ENCODE measurements at places on chromosomes 7 and 10.

- no peak for DNase-seq
Measured at GRCh38 chr10:91154842-91155241, 65.6 kb upstream of the PCGF5 start.

DNA sequence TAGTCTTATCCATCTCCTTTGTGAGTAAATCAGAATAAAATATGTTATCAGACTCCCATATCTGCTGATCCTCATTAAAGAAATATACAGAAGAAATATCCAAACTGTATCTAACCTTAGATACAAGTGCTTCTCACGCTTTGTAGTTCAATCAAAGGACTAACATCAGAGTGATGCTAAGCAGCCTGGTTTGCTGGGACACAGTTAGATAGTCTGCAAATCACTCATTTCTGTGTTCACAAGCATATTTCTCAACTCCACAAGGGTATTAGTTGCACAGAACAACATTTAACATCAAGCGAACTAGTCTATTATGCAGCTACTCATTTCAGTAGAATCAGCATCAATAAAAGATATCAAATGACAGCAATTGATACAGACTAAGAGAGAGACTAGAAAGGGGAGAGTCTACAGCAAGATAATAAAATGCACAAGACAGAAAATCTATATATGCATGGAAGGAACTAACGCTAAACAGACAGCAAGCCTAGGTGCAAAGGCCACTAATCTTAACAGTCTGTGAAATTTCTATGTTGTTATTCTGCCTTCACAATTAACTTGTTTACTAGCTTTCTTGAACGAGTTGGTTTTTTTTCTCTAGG lies 30.0 kb downstream of the DNAJC12 start:
- DNase-seq, result no peak

DNA sequence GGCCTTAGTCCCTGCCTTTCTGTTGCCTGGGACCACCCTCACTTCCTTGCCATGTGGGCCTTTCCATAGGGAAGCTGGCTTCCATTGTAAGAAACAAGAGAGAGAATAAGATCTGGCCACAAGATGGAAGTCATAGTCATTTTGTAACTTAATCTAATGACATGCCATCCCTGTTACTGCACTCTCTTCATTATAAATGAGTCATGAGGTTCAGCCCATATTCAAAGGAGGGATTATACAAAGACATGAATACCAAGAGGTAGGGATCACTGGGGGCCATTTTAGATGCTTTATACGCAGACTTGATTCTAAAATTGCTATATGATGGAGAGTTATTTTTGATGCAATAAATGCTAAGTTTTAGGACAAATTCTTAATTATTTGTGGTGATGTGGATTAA lies 75.2 kb upstream of the CELF2 start:
- DNase-seq, result no peak

DNA sequence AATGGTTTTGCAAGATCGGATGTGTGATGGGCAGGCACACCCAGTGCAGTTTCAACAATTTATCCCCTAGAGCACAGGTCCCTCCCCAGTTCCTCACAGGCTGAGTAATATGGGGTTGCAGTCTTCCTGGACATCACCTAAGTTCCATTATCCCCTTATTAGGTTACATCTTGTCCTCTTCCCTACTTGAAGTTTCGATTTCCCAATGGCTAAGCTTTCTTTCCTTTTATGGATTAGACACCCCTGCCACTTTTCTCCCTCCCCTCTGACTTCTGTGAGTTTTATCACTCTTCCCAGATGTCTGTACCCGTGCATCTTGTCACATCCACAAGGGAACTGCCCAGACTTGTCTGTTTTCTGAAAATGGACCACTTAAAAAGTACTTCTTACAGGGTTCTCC lies 2.4 kb upstream of the NIPSNAP2 start:
- no peak for DNase-seq

DNA sequence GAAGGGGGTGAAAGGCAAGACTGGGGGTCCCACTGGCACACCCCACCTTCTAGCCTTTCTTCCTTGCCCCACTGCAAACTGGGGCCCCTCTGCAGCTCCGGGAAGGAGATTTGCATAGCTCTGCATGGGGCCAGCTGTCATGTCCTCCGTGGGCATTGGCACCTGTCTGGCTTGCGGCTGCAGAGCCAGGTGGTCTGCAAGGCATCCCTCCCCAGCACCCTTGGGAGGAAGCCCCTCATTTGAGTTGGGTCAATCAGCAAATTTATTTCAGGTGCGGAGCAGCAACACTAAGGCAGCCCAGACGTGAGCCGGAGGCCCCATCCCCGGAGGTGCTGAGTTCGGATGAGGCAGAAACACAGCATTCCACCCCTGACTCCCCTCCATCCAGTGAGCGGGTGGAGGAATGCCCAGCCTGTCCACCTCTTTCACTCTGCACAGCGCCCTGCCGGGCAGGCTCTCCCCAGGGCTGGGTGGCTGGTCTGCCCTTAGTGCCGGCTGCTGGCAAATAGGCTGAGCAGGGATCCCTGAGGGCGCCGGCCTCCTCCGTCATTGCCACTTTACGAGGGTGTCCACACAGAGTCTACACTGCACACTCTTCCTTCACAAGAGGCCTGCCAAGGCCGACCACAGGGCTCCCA lies 143.2 kb downstream of the TCERG1L start:
- no peak for DNase-seq

- DNase-seq, result peak; percentile 33
Measured at GRCh38 chr10:72924351-72924750, 30.3 kb downstream of the PLA2G12B start.

DNA sequence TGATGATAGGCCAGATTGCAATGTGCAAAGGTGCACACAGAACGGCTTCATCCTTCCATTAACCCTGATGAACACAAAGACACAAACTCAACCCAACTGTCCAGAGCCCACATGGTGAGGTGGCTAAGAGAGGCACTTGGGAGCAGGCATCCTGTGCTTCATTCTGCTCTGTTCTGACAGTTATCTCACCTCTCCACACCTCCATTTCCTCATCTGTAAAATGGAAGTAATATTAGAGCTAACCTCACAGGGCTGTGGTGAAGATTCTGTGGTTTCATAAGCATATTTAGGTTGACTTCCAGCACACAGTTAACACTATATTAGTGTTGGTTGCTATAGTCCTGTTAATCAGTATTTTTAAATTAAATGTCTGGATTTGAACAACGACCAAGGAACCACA lies 126.3 kb downstream of the TAX1BP1 start:
- DNase-seq, result no peak

GRCh38 chr10:43260117-43260761 lies 6.6 kb downstream of the RASGEF1A start:
- DNase-seq, result no peak

GRCh38 chr7:139741789-139742344 lies 35.9 kb downstream of the HIPK2 start:
- no peak for DNase-seq

- DNase-seq, result no peak
Measured at GRCh38 chr10:89639326-89639725, 5.7 kb downstream of the PANK1 start.

DNA sequence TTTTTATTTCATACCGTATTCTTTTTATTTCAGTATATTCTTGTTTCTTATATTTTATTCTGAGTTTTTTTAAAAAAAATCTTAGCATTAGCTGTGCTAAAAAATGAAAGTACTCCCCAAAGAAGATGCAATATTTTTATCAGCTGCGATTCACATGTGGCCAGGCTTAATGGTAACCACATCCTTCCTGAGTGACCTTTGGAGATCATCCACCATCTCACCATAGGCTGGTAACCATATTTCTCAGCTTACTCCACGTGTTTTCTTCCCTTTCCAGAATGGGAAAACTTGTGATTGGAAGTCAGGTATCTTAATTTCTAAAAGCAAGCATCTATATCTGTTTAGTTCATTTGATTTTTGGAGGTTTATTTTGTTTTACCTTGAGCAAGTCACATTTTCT lies 18.8 kb upstream of the LIPM start:
- peak; percentile 2 for DNase-seq

DNA sequence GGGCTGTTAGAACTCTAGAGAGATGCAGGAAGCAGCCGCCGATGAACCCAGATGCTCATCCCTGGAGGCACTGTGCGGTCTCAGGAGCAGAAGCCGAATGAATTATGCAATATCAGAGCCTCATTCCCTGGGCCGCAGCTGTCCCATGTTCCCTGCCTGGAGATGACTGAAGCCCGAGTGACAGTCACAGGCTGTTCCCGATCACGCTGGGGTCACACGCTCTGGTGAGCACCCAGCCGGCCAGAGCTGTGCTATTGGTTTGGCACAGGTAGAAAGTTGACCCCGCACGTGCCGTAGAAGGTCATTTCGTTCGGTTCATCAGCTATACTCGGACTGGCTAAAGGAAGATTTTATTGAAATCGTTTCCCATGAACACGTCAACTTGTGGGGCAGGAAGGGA lies 140.5 kb upstream of the SH2B2 start:
- DNase-seq, result no peak

- DNase-seq, result no peak
Measured at GRCh38 chr7:29116361-29117200, 29.8 kb downstream of the CPVL start.

GRCh38 chr7:44460325-44460724 lies 30.1 kb downstream of the NUDCD3 start:
- peak; percentile 23 for DNase-seq

Measured in SK-MEL-5 (cell line).